NCI-H2029 (cell line): ENCODE measurements at places on chromosomes 2 and 18.

GRCh38 chr2:70828914-70829824, 6.4 kb downstream of the CD207 start:
- no peak for DNase-seq

DNA sequence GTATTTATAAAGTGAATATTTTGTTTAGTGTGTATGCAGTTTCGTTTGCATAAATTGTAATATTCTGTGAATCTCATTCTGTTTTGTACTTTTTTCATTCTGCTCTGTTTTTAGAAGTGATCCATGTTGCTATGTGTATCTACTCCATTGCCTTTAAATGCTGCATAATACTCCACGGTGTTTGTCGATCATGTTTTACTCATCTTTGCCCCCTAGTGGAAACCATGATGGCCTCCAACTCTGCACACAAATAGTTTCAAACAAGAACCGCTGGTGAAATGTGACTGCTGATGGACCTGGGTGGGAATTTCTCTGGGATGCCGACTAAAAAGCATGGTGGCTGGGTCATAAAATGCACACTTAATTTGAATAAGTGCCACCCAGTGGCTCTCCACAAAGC, 32.0 kb upstream of the SKOR2 start:
- no peak for DNase-seq

GRCh38 chr2:39153312-39153711, 32.5 kb upstream of the SOS1 start:
- no peak for DNase-seq

- no peak for DNase-seq
Observed at GRCh38 chr2:69836316-69836715, 6.9 kb downstream of the GMCL1 start.
